Large intestine (tissue), 12 donors: ENCODE measurements at places on chromosomes 11 and 22.

DNA sequence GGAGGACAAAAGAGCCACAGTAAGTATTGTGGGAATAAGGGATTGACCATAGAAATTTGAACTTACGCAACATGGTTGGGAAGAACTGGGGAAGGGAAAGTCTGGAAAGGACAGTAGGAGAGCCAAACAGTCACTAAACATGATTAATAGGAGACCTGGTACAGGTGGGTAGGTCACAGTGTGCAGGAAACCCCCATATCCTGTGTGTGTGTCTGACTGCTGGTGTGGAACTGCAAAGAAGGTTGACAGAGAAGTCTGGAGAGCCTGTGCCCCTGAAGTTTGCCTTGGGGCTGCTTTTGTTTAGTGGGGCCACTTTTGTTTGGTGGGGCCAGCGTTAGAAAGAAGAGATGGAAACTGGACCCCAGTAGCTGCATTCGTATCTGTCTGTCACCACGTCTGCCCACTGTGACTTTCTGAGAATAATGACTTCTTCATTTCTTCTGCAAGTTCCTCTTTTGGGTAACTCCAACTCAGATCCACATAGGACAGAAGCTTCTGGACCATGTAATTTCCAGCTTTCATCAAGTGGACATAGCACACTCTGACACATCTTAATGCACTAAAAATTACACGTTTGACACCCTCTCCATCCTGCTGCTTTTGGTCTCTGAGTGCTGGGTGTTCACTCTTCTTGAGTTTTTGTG is 126.8 kb upstream of the RAG2 start:
- H3K27ac ChIP-seq = no peak overlapping the region
- H3K4me1 ChIP-seq = no peaks in the 10 kb centered on the region
- H3K27me3 ChIP-seq = no peaks in the 10 kb centered on the region
- no peak overlapping the region for H3K4me3 ChIP-seq
- no peaks in the 10 kb centered on the region for H3K36me3 ChIP-seq
- DNase-seq = no peak

- peak overlapping the region; percentile 34 for H3K27ac ChIP-seq
- H3K27me3 ChIP-seq = no peaks in the 10 kb centered on the region
- no peaks in the 10 kb centered on the region for H3K36me3 ChIP-seq
- H3K4me3 ChIP-seq = no peak overlapping the region
- DNase-seq = peak; percentile 59
- peaks cover 16% of the 10 kb centered on the region for H3K4me1 ChIP-seq
These were observed 46.6 kb downstream of the CWC15 start for GRCh38 chr11:94926698-94927237.

DNA sequence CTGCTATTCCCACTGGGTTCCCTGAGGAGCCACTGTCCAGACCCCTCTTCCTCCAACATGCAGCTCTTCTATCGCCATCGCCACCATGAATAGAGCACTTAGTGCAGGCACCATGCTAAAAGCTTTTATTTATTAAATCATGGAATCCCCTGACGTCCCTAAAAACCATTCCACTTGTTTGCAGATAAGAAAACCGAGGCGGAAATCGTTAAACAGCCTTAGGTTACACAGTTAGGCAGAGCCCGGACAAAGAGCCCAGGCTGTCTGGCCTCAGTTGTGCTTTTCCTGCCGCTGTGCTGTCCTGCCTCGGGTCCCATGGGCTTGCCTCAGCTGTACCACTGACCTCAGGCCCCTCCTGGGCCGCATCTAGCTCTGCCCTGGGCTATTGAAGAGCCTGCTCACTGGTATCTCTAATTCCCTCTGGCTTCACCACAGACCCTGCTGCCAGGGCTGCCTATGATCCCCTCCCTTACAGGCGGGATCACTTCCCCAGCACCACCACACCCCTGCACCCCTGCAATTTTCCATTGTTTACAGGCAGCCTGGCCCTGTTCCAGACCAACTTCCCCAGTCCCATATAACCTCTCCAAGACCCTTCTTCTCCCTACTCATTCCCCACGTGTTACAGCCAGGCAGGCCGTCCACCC is 13.0 kb upstream of the TUB start:
- H3K27ac ChIP-seq = peak overlapping the region; percentile 58
- H3K27me3 ChIP-seq = peaks cover 4% of the 10 kb centered on the region
- H3K4me1 ChIP-seq = peaks cover 6% of the 10 kb centered on the region
- DNase-seq = no peak
- H3K4me3 ChIP-seq = no peak overlapping the region
- H3K36me3 ChIP-seq = no peaks in the 10 kb centered on the region

DNA sequence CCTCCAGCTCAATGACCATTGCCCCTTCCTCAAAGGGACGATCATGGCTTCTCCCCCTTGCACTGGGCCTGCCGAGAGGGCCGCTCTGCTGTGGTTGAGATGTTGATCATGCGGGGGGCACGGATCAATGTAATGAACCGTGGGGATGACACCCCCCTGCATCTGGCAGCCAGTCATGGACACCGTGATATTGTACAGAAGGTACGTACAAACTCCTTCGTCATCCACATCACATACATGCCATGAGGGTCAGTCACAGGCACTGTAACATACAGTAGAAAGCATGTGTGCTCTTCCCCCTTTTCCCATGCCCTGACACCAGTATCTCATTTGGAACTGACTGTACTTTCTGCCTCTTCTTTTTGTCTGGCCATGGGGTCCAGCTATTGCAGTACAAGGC is 4.0 kb downstream of the TAF10 start:
- no peak for DNase-seq
- peaks cover 44% of the 10 kb centered on the region for H3K4me1 ChIP-seq
- peak overlapping the region; percentile 92 for H3K27ac ChIP-seq
- no peak overlapping the region for H3K4me3 ChIP-seq
- H3K27me3 ChIP-seq = no peaks in the 10 kb centered on the region

- DNase-seq = no peak
- H3K27ac ChIP-seq = peak overlapping the region; percentile 68
- H3K4me1 ChIP-seq = peaks cover 25% of the 10 kb centered on the region
- no peaks in the 10 kb centered on the region for H3K27me3 ChIP-seq
These were observed 30.7 kb downstream of the PRR5L start for GRCh38 chr11:36326524-36327419.

GRCh38 chr11:43278193-43278956 is 33.4 kb upstream of the API5 start:
- no peak for DNase-seq
- H3K4me1 ChIP-seq = no peaks in the 10 kb centered on the region
- no peak overlapping the region for H3K27ac ChIP-seq
- H3K36me3 ChIP-seq = no peaks in the 10 kb centered on the region

DNA sequence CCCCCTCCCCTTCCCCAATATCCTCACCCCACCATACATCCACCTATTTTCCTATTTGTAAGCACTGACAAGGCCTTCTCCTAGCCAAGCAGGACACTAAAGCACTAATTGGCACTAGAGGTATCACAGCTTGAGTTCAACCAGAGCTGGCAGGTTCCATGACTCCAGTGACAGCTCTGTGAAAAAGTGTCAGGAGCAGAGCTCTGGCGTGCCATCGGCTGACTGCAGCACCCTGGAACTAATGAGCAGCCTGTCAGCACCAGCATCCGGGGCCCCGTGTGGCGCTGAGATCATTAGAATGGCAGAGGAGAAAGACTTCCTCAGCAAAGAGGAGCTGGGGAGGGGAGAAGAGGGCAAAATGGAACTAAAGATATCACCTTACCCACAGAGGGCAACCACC is 847.4 kb downstream of the NTM start:
- no peak for DNase-seq
- no peaks in the 10 kb centered on the region for H3K36me3 ChIP-seq
- H3K4me3 ChIP-seq = no peak overlapping the region
- no peaks in the 10 kb centered on the region for H3K4me1 ChIP-seq
- no peaks in the 10 kb centered on the region for H3K27me3 ChIP-seq

- no peaks in the 10 kb centered on the region for H3K4me1 ChIP-seq
- H3K27me3 ChIP-seq = no peaks in the 10 kb centered on the region
- no peak for DNase-seq
These were observed 133.7 kb downstream of the BCR start for GRCh38 chr22:23313791-23314567.

DNA sequence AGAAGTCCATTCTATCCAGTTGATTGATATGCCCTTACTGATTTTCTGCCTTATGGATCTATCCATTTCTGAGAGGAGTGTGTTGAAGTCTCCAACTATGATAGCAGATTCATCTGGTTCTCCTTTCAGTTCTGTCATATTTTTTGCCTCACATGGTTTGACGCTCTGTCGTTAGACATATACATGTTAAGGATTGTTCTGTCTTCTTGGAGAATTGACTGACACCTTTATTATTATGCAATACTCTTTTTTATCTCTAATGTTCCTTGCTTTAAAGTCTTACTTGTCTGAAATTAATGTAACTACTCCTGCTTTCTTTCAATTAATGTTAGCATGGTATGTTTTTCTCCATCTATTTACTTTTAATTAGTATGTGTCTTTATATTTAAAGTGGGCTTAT is 12.1 kb upstream of the ARHGAP20 start:
- no peaks in the 10 kb centered on the region for H3K4me1 ChIP-seq
- H3K36me3 ChIP-seq = no peaks in the 10 kb centered on the region
- no peak overlapping the region for H3K27ac ChIP-seq
- DNase-seq = no peak

GRCh38 chr11:122744357-122744756 is 88.8 kb downstream of the UBASH3B start:
- peak overlapping the region; percentile 9 for H3K27ac ChIP-seq
- peaks cover 5% of the 10 kb centered on the region for H3K4me1 ChIP-seq
- no peaks in the 10 kb centered on the region for H3K27me3 ChIP-seq
- H3K4me3 ChIP-seq = no peak overlapping the region

DNA sequence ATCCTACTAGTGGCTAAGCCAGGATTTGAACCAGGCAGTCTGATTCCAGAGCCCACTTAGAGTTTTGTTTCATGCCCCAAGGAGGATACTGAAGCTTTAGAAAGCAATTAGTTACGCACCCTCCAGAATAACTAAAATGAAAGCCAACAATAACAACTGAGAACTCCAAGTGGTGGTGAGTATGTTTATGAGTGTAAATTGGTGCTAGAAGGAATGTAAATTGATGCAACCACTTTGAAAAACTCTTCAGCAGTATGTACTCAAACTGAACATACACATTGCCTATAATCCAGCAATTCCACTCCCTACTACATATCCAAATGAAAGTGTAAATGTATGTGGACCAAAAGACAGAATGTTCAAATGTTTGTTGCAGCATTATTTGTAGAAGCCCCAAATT is 6.7 kb upstream of the ARL14EP start:
- no peak for DNase-seq
- H3K4me1 ChIP-seq = no peaks in the 10 kb centered on the region
- H3K27me3 ChIP-seq = peaks cover 10% of the 10 kb centered on the region
- H3K27ac ChIP-seq = no peak overlapping the region
- no peaks in the 10 kb centered on the region for H3K36me3 ChIP-seq

DNA sequence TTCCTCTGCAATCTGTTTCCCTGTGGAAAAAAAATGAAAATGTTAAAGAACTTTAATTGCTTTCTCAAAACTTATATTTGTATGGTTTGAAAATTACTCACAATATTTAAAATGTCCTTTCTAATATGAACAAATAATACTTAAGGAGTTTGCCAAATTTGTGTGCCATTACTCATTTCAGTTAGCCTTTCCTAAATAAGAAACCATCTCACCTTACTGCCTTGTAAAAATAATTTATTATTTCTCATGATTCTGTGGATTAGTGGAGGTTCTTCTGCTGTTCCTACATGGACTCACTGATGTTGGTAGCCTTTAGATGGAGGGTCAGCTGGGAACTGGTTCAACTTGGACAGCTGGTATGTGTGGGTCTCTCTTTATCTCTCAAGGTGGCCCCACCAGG is 428.6 kb downstream of the CNTN5 start:
- no peaks in the 10 kb centered on the region for H3K36me3 ChIP-seq
- no peaks in the 10 kb centered on the region for H3K27me3 ChIP-seq
- DNase-seq = no peak
- no peak overlapping the region for H3K27ac ChIP-seq

GRCh38 chr22:30326255-30326705 is 461 bp downstream of the TBC1D10A start:
- peak overlapping the region; percentile 60 for H3K27ac ChIP-seq
- no peak for DNase-seq
- H3K4me1 ChIP-seq = peaks cover 33% of the 10 kb centered on the region
- peaks cover 10% of the 10 kb centered on the region for H3K36me3 ChIP-seq

DNA sequence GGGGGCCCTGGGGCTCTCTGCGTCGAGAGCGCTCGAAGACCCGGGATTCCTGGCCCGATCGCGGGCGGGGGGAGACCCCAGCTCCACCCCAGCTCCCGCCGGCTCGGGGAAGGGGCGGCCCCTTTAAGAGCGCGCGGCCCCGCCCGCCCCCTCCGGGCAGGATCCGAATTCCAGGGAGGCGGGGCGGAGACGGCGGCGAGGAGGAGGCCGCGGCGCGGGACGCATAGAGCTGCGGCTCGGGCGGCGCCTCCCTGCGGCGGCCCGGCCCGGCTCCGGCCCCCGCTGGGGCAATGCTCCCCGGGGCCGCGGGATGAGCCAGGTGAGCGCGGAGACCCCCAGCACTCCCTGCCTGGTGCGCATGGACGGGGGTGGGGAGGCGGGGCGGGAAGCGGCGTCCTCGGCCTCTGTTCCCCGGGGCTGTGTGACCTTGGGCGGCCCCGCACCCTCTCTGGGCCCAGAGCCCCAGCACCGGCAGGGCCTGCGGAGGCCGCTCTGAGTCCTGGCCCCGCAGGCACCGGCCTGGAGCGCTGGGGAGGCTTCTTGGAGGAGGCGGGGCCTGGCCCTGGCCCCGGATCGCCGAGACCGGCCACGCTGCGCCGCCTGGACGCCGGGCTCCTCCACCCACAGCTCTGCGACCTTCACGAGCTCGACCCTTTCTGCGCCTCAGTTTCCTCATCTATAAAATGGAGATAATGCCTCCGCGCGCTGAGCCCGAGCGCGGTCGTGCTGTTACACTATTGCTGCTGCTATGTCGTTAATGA is 565 bp downstream of the GAS2L1 start:
- no peaks in the 10 kb centered on the region for H3K36me3 ChIP-seq
- DNase-seq = peak; percentile 54
- H3K27me3 ChIP-seq = no peaks in the 10 kb centered on the region
- peak overlapping the region; percentile 76 for H3K4me3 ChIP-seq

GRCh38 chr11:134731213-134731961 is 319.3 kb upstream of the B3GAT1 start:
- no peak overlapping the region for H3K4me3 ChIP-seq
- no peak for DNase-seq
- H3K36me3 ChIP-seq = no peaks in the 10 kb centered on the region
- peak overlapping the region; percentile 94 for H3K27ac ChIP-seq
- no peaks in the 10 kb centered on the region for H3K27me3 ChIP-seq

DNA sequence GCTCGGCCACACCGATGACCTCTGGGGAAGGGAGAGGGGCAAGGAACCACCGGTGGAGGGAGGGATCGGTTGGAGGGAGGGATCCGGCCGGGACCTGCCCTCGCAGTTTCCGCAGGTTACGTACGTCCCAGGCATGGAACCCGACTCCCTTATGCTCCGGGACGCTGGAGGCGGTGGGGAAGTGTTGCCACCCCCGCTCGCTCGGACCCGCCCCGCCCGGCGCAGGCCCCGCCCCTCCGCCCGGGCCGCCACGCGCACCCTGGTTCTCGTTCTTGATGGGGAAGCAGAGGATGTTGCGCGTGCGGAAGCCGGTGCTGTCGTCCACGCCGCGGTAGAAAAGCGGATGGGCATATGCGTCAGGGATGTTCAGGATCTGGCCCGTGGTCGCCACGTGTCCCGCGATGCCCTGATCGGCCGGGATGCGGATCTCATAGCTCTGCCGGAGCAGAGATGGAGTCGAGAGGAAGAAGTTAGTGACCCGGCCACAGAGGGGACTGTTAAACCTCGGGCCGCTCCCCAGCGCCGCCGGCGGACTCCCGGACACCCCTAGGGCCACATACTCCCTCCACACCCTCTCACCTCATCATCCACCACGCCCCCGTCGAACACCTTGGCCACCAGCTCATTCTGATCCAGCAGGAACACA is 89.8 kb downstream of the PDE2A start:
- H3K27me3 ChIP-seq = peaks cover 45% of the 10 kb centered on the region
- no peak overlapping the region for H3K4me3 ChIP-seq
- H3K4me1 ChIP-seq = peaks cover 4% of the 10 kb centered on the region
- DNase-seq = no peak
- H3K36me3 ChIP-seq = no peaks in the 10 kb centered on the region
- H3K27ac ChIP-seq = no peak overlapping the region
